ENCODE measurements at places on chromosomes 5 and 9. TPM values are rescaled to one million over a fixed set of nuclear protein-coding genes. Genes with fewer than 3 reads are reported as not detected.

The ABCA2 gene
- 9.8 TPM for total RNA-seq

The PROP1 gene
- not detected for total RNA-seq

The TLX3 gene
- not detected for total RNA-seq

The REEP2 gene
- total RNA-seq = 6.2 TPM

The CKS2 gene
- 279 TPM for total RNA-seq

The DDX4 gene
- not detected for total RNA-seq

The SH3RF2 gene
- total RNA-seq = not detected

Measured in activated CD8-positive, alpha-beta memory T cell treated with anti-CD3 and anti-CD28 coated beads for 36 hours (primary cell).